ENCODE measurements at places on chromosomes 16 and 17. TPM values are rescaled to one million over a fixed set of nuclear protein-coding genes. Genes with fewer than 3 reads are reported as not detected.

DNA sequence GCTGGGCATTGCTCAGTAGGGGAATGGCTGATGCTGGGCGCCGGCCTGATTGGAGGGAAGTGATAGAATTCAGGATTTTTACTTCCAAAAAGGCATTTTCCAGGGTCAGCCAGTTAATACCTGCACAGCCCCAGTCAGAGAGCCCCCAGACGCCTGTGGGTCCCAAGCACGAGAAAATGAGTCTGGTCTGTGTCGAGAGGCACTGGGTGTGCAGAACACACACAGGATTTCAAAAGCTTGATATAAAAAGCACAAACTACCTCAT, 164.6 kb upstream of the TNRC6C start:
- no peak for DNase-seq

DNA sequence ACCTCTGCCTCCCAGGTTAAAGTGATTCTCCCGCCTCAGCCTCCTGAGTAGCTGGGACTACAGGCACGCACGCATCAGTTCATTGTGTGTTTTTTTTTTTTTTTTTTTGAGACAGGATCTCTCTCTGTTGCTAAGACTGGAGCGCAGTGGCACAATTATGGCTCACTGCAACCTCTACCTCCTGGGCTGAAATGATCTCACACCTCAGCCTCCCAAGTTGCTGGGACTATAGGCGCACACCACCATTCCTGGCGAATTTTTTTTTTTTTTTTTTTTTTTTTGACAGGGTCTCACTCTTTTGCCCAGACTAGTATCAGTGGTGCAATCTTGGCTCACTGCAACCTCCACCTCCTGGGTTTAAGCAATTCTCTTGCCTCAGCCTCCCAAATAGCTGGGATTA, 17.8 kb upstream of the RAPGEFL1 start:
- DNase-seq: no peak

DNA sequence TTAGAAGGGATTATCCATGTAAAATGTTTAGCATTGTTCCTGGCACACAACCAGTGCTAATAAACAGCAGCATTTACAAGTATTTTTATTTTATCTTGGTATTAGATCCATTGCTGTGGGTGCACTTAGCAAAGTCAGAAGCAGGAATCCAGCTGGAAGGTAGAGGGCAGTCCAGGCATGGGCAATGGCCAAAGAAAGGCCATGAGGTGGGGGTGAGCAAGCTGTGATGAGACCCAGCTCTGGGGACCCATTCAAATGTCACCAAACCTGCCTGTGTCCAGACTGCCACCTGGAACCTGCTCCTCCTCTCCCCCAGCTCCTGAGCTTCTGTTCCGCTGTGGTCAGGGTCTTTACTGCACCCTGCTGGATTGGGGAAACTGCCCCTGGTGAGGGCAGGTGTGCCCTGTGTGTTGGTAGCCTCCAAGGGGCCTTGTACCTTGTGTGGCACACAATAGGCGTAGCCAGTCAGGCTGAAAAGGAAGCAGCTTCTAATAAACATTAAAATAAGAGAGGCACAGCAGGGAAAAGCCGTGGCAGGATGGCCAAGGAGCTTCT, 118.0 kb upstream of the CRHR1 start:
- DNase-seq: no peak

GRCh38 chr16:48950184-48950583, 331.5 kb downstream of the CBLN1 start:
- DNase-seq: no peak

DNA sequence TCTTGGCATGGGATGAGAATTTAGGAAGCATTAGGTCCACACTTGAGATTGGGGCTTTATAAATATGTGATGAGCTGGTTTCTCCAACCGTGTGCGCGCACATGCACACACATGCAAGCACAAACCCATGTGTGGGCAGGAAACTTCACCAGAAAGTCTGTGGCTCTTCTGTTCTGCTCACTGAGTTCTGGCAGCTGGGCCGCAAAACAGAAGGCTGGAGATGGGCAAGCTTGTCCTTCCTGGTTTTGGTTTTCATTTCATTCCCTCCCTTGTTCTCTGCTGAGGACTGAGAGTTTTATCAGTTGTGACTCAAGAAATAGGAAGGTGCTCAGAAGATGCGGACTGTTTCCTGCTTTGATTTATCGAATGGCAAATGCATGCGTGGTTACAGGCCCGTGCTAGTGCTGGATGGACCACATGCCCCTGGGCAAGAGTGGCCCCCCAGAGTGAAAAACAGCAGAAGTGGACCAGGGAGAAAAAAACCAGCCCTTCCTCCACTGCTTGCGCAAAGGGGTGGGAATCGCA, 14.1 kb downstream of the MAP3K14 start:
- DNase-seq: no peak

Gene C16orf92
- total RNA-seq: not detected
